Liver (tissue), 10 donors: ENCODE measurements at places on chromosomes 6 and 20.

DNA sequence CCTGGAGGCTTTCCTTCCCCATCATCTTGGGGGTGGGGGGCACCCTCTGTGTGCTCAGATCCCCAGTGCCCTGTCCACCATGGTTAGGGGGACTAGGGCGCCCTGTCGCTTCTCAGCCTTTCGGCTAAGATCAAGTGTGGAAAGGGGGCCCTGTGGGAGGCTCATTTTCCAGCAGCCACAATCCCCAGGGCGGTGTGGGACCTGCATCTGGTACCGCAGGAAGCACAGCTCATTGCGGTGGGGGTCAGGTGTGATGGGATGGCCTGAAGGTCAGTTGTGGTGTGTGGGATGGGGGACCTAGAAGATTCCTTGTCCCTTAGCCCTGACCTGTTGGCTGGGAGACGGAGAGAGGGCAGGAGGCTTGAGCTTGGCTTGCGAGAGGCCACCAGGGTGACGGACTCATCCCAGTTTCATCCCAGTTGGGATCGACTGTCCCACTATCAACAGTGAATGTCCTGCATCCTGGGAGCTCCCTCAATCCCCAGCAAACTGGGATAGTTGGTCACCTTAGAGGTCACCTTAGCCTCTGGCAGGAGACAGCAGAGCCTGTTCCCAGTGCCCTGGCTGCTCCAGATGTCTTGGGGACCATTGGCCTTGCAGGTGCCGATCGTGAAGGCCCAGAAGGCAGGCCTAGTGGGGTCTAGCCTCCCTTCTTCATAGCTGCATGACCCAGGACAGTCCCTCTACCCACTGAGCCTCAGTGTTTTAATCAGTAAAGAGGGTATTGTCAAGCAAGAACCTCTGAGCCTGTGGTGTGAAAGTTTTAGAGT, 64.5 kb upstream of the PMEPA1 start:
- DNase-seq = no peak

DNA sequence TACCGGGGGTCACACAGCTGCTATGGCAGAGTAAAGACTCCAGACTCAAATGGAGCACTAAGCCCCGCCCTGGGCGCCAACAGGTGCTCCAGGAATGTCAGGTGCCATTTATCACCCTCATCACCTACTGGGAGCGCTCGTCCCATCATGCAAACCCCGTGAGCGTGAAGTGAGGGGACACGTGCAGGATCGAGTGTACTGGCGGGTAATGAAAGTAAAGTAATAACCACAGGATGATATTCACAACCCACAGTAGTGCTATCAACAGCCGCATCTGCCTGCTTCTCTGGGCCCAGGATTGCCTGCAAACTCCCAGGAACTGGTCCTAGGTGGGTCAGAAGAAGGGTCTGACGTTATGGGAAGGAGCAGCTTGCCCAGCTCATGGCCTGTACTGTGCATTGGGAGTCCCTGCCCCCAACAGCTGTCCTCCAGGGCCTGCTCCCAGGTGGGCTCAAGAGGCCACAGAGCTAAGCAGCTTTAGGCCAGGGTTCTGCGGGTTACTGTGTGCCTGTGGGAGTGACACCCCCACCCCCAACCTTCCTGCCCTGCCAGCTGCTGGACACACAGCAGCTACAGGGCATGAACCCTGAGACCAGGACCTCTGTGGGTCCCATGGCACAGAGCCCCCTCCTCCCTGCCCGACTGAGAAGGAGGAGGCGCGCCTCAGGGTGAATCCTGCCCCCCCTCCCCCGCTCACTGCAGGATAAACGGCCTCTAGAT, 120.5 kb upstream of the SULF2 start:
- no peak for DNase-seq

DNA sequence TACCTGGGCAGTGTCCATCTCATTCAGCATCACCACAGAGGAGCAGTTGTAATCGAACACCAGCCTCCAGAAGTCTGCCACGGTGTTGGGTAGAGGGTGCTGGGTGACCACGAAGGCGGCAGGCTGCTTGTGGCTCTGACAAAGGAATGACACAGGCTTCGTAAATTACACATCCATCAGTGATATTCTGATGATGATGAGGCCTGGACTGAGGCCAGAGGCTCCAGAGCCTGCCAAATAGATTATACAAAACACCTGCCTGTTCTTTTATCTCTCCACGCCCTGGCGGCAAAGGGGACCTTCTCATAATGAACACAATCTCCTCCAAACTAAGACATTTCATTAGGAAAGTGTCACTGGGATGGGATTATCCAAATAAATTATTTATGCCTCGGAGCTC, 480.2 kb upstream of the CHD6 start:
- DNase-seq = no peak

GRCh38 chr6:151738267-151738666, 69.2 kb upstream of the ESR1 start:
- no peak for DNase-seq

- no peak for DNase-seq
These were observed 109.7 kb downstream of the RCAN2 start for GRCh38 chr6:46381579-46381978.

GRCh38 chr6:38212579-38212978, 393.1 kb downstream of the ZFAND3 start:
- no peak for DNase-seq

DNA sequence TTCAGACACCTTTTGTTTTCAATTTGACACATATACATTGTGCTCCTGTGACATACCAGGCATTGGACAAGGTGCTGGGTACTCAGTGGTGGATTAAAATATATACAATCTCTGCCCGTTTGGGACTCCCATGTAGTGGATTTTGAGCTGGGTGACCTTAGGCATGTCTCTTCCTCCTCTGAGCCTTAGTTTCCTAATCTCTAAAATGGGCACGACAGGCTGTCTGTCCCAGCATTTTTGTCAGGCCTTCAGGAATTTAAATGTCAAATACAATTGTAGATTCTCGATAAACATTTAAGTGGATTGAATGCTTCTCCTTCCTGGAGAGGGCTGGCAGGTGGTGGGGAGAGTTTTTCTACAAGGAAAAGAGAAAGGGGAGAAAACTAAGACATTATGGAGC, 22.6 kb downstream of the CDH22 start:
- DNase-seq = no peak

- DNase-seq = no peak
These were observed 104.4 kb upstream of the FAM184A start for GRCh38 chr6:119182875-119183274.

DNA sequence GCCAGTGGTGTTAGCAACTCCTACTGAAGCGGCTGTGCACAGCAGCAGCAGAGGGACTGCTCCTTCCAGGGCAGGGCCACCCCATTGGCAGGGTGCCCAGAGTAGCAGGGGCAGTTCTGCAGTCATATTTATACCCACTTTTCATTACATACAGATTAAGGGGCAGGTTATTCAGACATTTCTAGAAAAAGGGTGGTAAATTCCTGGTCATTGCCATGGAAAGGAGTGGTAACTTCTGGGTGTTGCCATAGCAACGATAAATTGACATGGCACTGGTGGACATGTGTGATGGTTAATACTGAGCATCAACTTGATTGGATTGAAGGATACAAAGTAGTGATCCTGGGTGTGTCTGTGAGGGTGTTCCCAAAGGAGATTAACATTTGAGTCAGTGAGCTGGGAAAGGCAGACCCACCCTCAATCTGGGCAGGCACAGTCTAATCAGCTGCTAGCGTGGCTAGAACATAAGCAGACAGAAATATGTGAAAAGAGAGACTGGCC, 45.0 kb downstream of the IYD start:
- DNase-seq = no peak

DNA sequence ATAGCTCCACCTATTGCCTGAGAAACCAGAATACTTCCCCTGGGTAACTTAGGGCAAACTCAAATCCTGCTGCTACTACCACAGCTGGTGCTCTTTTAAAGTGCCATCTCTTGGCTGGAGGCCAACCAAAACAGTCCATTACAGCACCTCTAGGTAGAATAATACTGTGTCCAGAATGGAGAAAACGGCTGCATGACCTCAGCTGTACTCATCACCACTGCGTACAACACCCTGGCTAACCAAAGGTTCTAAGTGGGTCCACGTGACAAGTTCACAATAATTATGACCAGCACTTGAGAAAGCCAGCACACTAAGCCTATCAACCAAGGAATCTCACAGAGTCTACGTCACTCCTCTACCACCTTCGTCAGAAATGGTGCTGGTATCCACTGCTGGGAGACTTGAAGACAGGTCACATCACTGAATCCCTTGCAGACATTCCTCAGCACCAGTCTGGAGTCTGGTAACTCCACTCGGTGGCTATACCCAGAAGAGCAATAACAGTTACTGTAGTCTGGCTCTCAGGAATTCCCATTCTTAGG, 40.9 kb upstream of the PKIB start:
- DNase-seq = no peak
